ENCODE measurements at places on chromosomes 4 and X.

DNA sequence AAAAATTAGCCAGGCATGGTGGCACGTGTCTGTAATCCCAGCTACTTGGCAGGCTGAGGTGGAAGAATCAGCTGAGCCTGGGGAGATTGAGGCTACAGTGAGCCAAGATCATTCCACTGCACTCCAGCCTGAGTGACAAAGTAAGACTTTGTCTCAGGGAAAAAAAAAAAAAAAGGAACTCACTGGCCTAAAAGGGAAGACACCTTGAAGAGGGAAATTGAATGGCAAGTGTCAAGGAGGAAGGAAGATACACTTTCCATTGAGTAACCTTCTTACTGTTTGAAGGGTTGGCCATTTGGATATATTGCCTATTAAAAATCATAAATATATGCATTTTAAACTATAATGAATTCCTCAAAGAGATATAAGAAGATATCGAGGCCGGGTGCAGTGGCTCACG lies 147.5 kb upstream of the FAM241A start:
- DNase-seq = no peak

DNA sequence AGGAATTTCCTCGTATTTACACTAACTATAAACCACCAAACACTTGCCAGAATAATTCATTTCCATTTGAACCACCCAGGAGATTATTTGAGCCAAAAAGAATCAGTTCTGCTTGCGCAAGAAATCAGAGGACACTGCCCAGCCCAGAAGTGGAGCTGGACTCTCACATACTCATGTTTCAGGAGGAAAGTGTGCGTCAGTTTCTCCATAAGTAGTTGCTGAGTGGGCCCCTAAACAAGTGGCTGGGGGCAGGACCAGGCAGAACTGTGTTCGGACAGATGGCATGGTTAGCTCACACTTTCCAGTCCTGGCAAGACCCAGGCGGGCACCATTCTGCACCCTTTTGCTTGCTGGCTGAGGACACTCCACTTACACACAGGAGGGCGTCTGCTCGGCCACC lies 38.8 kb downstream of the BTC start:
- DNase-seq = no peak

GRCh38 chr4:120977435-120977997 lies 55.0 kb upstream of the PRDM5 start:
- no peak for DNase-seq

DNA sequence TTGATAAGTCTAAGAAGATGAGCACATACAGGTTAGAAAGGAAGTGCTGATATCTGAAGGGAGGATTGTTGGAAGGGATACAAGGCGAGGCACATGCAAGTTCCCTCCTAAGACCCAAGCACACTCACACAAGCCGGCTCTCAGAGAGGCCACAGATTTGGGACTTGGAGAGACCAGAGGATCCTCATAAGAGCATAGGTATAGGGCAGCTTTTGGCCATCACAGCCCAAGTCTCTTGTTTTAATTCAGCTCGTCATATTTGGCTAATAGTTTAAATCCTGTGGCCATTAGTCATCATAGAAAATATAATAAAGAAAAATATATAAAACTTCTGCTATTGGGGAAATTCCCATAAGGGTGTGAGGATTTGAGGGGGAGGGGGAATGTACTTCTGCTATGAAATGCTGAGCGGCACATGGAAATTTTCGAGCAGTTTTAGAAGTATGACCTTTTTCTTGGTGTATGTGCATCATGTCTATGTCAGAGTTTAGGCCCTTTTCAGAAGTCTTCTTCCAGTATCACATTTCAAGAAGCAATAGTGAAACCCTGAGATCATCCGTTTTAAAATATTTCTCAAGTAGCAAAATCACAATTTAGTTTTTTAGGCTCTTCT lies 97.7 kb downstream of the NFKB1 start:
- no peak for DNase-seq

GRCh38 chrX:70455366-70456202 lies 10.9 kb downstream of the DLG3 start:
- no peak for DNase-seq

DNA sequence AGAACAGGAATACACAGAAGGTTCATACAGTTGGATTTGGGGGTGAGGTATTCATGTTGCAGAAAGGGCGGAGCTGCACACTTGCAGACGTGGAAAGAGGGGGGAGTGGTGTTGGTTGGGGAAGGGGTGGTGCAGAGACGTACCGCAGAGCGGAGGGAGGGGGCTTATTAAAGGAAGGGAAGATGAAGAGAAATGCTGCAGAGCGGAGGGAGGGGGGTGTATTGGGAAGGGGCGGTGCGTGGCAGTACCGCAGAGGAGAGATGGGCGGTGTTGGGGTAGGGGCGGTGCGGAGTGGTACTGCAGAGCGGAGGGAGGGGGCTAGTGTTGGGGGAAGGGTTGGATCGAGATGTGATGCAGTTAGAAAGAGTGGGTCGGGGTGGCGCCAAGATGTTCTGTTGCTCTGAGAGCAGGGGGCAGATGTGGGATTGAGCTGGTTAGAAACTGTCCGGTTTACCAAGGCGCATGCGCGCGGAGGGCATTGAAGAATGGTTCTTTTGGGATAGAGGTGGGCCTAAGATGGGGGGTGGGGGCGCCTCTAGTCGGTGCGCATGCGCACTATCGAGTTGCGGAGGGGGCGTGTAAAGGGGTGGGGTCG lies 900 bp downstream of the TRO start:
- DNase-seq = peak; percentile 27

GRCh38 chr4:154435895-154436294 lies 55.7 kb downstream of the DCHS2 start:
- no peak for DNase-seq

GRCh38 chr4:7238300-7238960 lies 46.1 kb downstream of the SORCS2 start:
- DNase-seq = no peak

DNA sequence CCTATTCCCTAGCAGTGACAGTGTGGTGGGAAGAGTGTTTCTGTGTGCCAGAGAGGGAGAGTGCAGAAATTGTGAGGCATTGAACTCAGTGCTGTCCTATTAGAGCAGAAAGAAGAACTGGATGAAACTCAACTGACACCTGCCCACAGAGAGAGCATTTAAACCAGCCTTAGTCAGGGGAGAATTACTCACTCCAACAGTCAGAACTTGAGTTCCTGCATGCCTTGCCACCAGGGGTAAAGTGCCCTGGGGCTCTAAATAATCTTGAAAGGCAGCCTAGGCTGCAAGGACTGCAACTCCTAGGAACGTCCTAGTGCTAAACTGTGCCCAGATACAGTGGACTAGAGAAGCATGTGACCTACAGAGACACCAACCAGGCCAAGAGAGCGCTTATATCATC lies 12.8 kb downstream of the CYSLTR1 start:
- DNase-seq = no peak

GRCh38 chr4:6372649-6373525 lies 99.5 kb downstream of the PPP2R2C start:
- DNase-seq = peak; percentile 3

GRCh38 chrX:20412871-20413486 lies 146.3 kb upstream of the RPS6KA3 start:
- no peak for DNase-seq

GRCh38 chr4:7111441-7111840 lies 43.6 kb upstream of the GRPEL1 start:
- DNase-seq = no peak

DNA sequence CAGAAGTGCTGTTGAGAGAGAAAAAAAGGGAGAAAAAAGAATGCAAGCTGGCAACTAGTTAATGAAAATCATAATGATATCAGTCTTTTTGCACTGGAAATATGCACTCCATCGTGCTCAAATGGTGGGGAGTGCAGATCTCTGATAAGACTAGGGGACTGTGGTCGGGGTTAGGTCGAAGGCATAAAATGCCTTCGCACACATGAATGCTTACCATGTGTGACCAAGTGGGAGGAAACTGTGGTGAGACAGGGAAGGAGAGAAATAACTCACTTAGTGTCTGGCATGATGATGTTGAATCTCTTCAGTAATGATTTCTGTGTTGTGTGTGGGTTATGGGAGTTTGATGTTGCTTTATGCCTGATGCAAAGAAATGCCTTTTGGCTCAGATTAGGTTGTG lies 358.9 kb downstream of the FBXO8 start:
- DNase-seq = no peak

- no peak for DNase-seq
Measured at GRCh38 chr4:113292371-113293042, 243.1 kb downstream of the ANK2 start.

GRCh38 chrX:48667509-48667908 lies 16.1 kb upstream of the WAS start:
- no peak for DNase-seq

DNA sequence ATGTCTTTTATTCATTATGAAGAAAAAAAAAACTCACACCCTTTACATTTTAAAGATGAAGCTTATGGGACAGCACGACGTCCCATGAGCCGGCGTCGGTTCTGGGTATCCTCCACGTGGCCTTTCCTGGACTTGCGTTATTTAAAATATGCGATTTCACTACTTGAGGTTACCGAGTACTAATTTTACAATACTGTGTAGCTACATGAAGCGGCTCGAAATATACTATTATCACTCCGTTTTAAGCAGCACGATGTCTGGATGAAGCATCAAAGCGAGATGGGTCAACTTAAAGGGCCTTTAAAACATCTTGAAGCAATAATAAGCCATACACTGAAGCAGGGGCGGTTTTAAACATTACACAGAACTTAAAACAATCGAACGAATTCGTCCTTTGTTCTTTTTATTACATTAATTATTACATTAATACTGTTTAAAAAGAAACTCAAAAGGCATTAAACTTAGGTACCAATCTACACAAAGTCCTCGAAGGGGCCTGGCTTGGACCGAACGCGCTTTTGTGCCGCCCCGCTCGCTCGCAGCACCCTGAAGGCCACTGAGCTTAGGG lies 1.4 kb upstream of the KLF3 start:
- no peak for DNase-seq

DNA sequence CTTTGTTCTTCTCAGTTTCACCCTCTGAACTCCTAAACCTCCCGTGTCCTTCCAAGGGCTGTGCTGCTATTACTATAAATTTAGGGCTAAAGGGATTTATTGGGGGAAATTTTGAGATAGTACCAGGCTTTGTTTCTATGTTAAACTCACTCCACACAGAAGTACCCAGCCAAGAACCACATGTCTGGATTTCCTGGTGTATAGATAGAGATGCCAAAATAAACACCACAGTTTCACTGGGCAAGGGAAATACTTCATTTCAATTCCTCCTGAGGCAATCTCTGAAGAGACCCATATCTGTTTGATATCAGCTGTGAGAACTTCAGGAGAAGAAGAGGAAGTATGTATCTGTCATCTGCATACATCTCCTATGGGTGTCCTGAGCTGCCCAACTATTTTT lies 21.7 kb upstream of the CLNK start:
- no peak for DNase-seq

DNA sequence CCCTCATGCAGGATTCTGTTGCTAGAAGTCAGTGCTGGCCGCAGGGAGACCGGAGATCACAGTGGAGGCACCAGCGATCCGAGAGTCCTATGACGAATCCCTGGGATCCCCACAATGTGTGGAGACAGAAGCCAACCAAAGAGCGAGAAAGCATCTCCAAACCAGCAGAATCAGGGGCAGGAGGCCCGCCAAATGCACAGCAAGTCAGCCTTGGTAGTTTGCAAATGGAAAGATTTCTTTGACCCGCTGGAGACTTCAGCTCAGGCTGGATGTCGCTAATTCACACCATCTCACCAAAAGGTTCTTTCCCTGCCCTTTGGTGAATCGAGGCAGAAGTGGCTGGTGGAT lies 505 bp upstream of the PKD2 start:
- DNase-seq = no peak

GRCh38 chr4:18531731-18532130 lies 510.2 kb upstream of the LCORL start:
- DNase-seq = no peak

GRCh38 chr4:187786190-187786589 lies 209.4 kb upstream of the ZFP42 start:
- DNase-seq = no peak

GRCh38 chrX:102934624-102935023 lies 2.4 kb upstream of the RAB40AL start:
- no peak for DNase-seq

- no peak for DNase-seq
Measured at GRCh38 chrX:44314259-44314734, 29.2 kb downstream of the EFHC2 start.

DNA sequence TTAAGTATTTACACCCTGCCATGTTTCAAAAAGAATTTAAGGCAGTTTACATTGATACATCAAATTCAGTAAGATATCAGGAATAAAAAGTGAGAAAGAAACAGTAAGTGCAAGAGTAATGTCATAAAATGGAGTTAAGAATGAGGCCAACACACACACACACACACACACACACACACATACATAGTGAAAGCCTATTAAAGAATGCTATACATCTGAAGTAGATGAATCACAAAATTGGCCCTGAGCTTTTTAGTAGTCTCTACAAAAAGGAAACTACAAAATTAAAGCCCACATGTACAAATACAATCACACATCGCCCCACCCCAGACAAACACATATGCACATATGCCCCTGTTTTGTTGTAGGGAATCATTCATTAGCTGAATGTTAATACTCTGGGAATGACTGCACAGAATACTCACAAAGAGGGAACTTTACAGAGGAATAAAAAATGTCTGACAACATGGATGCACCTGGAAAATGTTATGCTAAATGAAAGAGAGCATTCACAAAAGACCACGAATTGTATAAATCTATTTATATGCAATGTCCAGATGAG lies 428.8 kb downstream of the IL15 start:
- DNase-seq = no peak

- DNase-seq = no peak
Measured at GRCh38 chr4:123701131-123701575, 304.6 kb downstream of the SPRY1 start.

DNA sequence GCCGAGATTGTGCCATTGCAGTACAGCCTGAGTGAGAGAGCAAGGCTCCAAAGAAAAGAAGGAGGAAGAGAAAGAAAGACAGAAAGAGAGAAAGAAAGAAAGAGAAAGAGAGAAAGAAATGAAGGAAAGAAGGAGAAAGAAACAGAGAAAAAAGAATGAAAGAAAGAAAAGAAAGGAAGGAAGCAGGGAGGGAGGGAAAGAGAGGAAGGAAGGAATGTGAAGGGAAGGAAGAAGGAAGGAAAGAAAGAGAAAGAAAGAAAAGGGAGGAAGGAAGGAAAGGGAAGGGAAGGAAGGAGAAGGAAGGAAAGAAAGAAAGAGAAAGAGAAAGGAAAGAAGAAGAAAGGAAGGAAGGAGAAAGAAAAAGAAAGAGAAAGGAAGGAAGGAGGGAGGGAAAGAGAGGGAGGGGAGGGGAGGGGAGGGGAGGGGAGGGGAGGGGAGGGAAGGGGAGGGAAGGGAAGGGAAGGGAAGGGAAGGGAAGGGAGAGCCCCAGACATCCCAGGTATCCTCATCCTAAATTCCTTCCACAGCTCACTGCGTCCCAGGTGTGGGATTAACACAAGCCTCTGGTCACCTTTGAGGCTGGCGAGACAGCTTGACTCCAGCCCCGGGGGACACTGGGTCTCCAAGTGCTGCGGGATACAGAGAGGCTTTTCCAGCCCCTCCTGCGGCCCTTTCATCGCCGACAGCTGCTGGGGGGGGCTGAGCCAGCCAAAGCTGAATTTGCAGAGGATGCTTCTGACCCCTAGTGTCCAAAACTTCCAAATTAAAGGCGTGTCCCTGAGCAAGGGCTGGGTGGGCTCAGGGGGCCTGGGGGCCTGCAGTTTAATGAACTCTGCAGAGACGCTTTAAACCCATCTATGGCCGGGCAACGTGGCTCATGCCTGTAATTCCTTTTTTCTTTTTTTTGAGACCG lies 24.2 kb upstream of the CSF2RA start:
- no peak for DNase-seq

Measured in stimulated activated CD8-positive, alpha-beta memory T cell treated with anti-CD3 and anti-CD28 coated beads, Interleukin-15, amount 100 ng/mL, for 48 hours (primary cell).